Stimulated activated CD8-positive, alpha-beta memory T cell treated with anti-CD3 and anti-CD28 coated beads, Interleukin-7, amount 100 ng/mL, for 48 hours (primary cell): ENCODE measurements at places on chromosomes 12 and 14.

DNA sequence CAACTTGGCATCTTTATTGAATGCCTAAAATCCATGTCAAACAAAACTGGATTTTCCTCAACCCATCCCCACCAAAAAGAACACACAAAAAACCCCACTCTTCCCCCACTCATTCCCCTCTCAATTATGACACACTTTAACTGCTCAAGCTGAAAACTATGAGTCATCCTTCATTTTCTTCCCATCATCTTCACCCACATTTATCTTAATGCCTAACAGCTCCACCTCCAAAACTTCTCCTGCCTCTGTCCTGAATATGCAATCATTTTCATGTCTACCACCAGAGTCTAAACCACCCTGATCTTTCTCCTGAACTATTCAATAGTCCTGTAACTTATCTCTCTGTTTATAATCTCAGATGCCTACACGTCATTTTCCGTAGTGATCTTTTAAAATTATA lies 239.7 kb downstream of the BCAT1 start:
- no peak for DNase-seq

- no peak for DNase-seq
Observed at GRCh38 chr12:112190231-112191025, 65.1 kb downstream of the TRAFD1 start.

DNA sequence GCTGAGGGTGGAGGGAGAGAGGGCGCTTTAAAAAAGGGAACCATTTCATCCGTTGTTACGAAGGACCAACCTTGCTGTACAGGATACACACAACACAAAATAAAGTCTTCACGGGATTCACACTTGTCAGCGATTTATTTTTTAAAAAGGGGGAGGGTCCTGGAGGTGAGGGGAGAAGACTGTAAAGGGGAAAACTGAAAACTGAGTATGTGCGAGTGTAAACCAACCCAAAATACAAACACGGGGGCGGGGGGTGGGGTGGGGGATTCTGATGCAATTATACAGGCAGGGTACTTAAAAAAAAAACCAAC lies 499 bp upstream of the PRKAG1 start:
- no peak for DNase-seq

DNA sequence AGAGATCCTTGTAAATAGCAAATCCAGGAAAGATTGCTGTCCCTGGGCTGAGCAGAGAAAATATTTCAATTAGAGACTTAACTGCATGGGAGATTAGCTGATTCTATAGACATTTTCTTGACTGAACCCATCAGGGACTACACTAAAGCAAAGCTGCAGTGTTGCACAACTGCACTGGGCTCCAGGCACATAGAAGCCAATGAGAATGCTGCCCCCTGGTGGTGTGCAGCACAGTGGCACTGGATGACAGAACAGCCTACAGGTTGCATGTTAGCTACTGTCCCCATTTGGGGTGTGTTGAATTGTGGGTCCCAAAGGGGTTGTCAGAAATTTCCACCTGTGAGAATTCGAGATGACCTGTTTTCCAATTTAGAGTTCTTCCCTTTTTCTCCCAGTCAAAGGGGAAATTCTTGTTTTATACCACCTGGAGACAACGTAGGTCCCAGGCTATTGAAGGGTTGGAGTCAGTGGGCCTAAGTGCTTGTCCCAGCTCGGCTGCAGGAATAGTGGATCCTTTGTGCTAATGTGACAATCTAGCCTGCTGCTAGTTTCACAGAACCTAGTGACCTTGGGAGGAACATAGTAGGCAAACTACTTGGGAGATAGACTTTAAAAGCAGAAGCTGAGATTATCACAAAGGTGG lies 114.7 kb downstream of the SLC8A3 start:
- peak; percentile 39 for DNase-seq

- no peak for DNase-seq
Observed at GRCh38 chr12:23751641-23752040, 197.8 kb downstream of the SOX5 start.

DNA sequence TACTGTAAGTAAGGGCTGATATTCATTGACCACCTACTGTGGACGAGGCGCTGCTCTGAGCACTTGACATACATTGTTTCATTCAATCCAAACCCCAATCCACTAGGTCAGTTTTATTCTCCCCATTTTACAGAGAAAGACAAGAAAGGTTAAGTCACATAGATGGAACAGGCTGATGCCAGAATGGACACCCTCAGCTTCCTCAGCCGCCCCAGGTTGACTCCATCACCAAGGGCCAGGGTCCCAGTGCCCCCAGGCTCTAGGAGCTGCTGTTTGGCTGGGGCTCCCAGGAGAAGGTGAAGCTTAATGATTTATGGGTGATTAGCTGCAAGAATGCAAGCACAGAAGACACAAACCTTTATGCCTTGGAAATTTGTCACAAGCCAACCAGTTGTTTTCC lies 671 bp upstream of the AQP2 start:
- no peak for DNase-seq

- DNase-seq = no peak
Observed at GRCh38 chr12:80567401-80567800, 123.4 kb downstream of the PTPRQ start.
